ENCODE measurements at places on chromosomes 5 and 9. TPM values are rescaled to one million over a fixed set of nuclear protein-coding genes. Genes with fewer than 3 reads are reported as not detected.

GRCh38 chr9:7862170-7862569 is 62.6 kb upstream of the DMAC1 start:
- DNase-seq: no peak

The DMRT2 gene
- 2.0 TPM for polyA plus RNA-seq

The FUT7 gene
- polyA plus RNA-seq: 0.18 TPM

The SLCO6A1 gene
- polyA plus RNA-seq: 0.24 TPM

GRCh38 chr5:57751710-57752109 is 269.1 kb upstream of the ACTBL2 start:
- DNase-seq: no peak

The CATSPER3 gene
- polyA plus RNA-seq: 1.0 TPM

DNA sequence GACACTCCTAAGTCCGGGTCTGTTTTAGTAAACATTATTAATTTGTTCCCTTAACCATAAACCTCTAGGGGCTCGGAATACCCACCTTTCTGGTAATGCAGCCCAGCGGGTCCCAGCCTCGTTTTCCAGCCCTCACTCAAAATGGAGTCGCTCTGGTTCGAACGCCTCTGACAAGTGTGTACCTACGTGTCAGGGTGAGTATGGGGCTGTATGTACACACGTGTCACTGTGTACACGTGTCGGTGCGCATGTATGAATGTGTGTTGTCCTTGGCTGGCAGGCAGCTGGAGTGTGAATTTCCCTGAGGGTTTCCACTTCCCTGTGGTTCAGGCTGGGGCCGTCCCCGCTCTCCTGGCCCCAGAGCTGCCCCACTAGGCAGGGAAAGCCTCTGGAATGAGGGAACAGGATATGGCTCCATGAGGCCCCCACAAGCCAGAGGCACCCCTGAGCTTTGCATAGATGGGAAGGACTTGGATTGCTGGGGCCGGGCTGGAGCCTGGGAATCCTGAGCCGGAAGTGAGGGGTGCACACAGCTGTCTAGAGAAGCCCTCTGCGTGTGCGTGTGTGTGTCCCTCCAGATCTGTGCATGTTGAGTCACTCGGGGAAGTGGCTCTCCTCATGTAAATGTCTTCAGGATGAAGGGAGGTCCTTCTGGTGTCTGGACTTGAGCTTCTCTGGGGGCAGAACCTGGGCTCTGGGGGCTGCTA is 160.8 kb upstream of the IER5L start:
- no peak for DNase-seq

GRCh38 chr9:129866394-129867135 is 31.3 kb downstream of the USP20 start:
- no peak for DNase-seq

The ANKRD20A1 gene
- 6.2 TPM for polyA plus RNA-seq

DNA sequence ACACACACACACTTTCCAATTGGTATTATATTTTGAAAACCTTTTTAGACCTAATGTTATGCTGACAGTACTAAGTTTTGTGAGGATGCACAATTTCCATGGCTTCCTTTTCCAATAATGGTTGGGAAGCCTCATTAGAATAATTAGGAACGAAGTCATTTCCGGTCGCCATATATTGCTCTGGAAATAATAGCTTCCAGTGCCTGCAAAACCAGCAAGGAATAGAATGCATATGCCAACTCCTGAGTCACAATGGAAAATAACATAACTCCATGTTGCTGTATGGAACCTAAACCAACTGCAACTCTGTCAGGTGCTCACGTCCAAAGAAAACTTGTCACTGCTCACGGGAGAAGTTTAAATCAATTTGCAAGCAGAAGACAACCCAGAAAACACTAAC is 222.0 kb downstream of the EBF1 start:
- no peak for DNase-seq

DNA sequence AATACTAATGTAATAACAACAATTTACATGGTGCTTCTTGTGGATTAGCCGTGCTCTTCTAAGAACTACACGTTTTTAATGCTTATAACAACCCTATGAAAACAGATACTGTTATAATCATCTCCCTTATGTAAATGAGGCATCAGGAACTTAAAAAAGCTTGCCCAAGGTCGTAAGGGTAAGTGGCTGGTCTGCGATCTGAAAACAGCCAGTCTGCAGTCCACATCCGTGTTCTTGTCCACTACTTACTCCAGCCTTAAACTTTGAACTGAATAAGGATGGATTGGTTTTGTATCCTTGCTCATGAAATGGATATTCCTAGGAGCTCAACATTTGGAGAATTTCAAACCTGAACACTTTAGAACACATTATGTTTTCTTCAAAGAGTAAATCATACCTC is 26.7 kb downstream of the PAM start:
- no peak for DNase-seq

The RANBP17 gene
- polyA plus RNA-seq: 8.8 TPM

DNA sequence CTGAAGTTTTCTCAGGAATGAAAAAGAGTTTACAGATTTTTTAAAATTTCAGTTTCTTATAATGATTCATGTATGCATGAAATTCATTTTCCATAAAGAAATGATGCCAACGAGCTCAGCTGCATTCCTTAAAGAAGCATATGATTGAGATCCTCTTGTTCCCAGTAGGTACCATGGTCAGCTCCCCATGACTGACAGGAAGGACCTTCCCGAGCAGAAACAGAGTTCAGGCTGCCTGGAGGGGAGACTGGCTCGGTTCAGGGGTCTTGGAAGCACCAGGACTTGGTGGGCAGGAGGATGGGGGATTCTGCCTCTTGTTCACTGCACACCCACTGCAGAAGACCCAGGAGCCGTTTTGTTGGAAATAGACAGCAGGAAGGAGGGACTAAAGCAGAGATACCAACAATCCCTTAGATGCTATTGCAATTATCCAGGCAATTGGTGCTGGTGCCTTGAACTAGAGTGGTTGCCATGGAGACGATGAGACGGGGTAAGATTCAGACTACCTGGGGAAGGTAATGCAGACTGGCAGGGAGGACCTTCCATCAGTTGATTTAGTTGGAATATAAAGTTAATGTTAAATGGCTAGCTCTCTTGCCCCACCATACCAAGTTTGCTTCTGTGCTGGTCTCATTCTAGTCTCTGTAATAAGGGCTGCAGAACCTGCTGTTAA is 447.8 kb downstream of the MTRR start:
- DNase-seq: no peak

DNA sequence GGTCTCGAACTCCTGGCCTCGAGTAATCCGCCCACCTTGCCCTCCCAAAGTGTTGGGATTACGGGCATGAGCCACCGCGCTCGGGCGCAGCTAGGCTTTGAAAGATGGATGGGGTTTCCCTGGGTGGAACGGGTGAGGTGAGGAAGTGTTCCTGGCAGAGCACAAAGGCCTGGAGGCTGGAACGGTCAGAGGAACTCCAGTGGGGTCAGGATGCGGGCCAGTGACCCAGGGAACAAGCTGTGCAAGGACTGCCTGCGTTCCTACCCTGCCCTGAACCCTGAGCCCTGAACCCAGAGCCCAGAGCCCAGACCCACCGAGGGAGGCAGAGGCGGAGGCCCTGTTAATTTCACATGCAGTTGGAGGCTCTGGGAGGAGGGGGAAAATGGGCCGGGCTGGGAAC is 23.4 kb downstream of the NCS1 start:
- no peak for DNase-seq

The SLC45A2 gene
- polyA plus RNA-seq: 0.96 TPM

GRCh38 chr9:131402073-131402472 is 8.2 kb downstream of the PRRC2B start:
- no peak for DNase-seq

The C9orf50 gene
- 0.49 TPM for polyA plus RNA-seq
